CD4-positive, alpha-beta T cell (primary cell): ENCODE measurements at places on chromosomes 4 and X. TPM values are rescaled to one million over a fixed set of nuclear protein-coding genes. Genes with fewer than 3 reads are reported as not detected.

DNA sequence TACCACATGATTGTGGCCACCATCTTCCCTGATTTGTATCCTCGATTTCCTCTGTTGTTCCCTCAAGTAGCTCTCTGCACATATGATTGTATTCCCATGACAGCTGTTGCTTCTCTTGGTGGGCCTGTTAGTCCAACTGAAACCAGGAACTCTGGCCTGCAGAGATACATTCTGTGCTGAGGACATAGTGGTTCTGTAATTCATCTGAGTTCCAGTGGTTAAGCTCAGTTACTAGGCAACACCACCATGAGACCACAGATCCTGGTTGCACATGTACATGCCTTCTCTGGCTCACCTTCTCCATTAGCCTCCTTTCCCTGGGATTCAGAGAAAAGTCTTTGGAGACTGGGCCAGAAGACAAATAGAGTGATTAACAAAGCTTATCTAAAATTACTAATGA is 172.1 kb upstream of the SLC7A11 start:
- no peak for DNase-seq

GRCh38 chr4:7761312-7761711 is 178.3 kb downstream of the AFAP1 start:
- DNase-seq: no peak

DNA sequence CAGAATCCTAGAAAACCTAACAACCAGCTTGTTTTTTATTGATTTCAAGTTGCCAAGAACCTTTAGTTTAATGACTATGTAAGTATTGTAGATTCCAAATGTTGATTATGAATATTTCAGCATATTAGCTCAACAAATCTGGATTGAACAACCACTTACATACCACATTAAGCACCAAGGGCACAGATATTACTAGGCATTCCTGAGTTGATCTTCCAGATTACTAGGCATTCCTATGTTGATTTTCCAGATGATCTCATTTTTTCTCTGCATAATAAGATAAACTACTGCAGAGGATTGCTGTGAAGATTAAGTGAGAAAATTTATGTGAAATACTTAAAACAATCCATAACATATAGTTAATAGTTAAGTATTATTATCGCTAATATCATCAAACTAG is 17.4 kb upstream of the DCAF8L1 start:
- DNase-seq: no peak

DNA sequence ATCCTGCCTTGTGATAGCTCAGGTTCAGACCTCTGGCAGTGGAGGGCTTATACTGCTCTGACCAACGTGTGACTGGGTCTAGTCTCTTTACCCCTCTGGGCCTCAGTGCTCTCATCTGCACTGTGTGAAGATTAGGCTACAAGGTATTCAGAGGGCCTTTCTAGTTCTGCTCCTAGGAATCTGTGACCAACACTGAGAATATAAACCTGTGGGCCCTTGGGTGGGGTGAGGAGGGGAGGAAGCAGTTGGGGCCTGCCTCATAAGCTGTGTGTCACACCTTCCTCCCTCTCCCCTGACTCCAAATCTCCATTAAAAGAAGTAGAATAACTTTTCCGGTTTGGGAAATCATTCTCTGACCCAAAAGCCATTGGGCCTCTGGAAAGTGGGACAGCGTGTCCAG is 66.3 kb upstream of the MSN start:
- DNase-seq: no peak

GRCh38 chr4:181127171-181127570 is 1116.0 kb upstream of the TENM3 start:
- DNase-seq: no peak

DNA sequence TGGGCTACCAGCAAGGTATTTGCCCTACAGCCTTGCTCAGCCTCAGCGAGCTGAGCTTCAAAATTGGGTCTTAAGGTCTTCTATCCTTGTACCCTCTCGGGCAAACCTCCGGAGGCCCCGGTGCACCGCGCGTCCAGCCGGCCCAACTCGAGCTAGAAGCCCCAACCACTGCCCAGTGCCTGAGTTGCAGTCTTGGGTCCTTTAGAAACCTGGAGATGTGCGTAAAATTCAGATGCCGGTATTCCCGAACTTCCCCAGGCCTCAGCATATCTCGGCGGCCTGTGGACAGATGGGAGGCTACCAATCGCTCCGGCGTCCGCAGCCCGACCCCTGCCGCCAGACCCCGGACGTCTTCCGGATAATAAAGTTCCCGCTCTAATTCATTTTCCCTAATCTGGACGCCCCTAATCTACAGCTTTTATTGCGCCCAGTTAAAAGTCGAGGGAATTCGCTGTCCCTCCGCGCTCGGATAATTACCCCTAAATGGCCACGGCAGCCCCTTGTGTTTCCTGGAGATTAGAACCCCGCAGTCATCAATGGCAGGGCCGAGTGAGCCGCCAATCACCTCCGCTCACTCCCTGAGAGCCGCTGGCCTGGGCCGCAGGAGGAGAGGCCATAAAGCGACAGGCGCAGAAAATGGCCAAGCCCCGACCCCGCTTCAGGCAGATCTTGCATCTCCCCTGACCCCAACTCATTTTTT is 1.5 kb upstream of the MSX1 start:
- no peak for DNase-seq

DNA sequence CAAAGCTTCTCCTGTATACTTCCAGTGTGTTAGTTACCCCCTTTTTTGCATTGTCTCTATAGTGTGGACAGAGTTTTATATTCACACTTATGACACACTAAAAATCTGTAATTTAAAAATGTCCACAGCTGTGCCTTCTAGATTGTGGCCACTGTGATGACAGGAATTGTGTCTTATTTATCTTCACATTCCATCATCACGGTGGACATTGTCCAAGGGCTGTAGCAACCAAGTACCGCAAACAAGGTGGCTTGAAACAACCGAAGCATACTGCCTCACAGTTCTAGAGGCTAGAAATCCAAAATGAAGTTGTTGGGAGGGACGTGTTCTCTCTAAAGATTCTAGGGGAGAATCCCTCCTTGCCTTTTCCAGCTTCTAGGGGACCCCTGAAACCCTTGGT is 32.3 kb downstream of the CHRNA9 start:
- DNase-seq: no peak

- DNase-seq: no peak
These were observed 34.9 kb upstream of the ASB12 start for GRCh38 chrX:64265265-64265664.

DNA sequence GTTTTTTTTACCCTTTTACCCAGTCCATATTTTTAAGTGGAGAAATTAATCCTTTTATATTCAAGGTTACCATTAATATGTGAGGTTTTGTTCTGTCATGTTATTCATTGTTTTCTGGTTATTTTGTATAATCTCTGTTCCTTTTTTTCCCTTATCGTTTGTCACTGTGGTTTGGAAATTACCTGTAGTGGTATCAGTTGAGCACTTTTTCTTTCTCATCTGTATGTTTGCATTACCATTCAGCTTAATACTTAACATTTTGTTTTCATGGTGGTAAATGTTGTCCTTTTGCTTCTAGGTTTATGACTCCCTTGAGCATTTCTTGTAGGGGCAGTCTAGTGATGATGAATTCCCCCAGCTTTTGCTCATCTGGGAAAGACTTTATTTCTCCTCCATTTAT is 6.6 kb downstream of the ETDC start:
- DNase-seq: no peak

DNA sequence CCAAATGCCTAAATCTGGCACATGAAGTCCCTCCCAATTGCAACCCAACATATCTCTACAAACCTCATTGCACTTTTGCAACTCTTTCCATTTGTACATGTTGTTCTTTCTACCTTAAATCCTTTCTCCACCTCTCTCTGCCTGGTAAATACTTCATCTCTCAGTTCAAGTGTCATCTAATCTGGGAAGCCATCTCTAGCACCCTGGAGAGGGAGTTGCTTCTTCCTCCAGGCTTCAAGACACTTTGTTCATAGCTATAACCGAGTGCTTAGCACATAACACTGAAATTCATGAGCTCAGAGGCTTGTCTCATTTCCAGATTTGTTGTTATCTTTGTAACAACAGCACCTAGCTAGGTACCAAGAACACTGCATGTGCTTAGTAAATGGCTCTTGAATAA is 114.8 kb upstream of the NAP1L5 start:
- DNase-seq: no peak

DNA sequence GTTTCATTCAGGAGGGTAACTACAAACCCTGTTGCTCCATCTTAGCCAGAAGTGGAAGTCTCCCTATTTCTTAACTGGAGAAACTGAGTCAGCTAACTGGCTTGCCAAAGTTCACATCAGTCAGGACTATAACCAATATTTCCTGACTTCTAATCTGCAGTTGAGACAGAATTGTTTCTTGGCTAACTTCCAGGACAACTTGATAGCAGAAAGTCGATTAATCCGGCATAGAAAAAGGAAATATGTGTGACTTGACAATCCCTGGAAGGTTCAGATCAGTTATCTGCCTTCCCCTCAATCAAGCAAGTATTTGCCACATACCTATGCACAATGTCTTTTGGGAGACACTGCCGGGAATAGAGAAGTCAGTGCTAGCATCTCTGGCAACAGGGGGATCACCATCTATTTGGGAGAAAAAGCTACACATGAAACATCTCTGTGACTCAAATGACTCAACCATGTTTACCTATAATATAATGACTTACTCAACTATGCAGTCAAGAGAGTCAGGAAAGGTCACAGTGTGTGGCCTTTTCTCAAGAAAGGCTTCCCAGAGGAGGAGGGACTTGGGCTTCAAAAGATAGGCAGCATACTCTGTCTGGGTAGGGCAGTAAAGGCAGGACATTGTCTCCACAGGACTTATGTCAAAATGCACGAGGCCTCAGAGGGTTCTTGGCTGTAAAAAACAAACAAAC is 12.4 kb upstream of the LONRF3 start:
- no peak for DNase-seq

DNA sequence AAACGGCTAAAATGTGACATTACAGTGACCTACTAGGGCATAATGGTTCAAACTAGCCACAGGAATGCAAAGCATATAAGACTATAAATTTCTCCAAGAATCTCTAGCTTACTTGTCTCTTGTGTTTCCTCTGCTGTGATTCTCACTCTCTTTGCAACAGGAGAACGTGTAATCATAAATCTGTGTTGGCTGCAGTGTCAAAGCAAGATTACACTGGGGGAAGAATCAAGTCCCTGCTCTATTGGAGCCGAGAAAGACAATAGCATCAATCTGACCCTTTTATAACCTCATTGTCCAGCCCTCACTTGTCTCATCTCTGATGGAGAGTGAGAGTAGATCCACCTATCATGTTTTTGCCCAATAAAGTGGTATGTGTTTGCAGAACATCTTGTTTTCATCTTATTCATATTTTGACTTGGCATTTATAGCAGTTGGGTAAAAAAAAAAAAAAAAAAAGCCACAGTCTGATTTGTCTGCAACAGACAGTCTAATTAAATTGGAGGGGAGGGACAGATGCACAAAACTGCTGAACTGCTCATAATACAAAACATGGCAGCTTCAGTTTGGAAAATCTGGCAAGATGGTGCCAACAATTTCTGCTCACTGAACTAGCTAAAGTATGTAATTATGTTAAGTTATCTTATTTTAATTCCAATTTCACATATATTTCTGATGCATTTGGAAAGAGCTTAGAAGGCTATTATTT is 165.0 kb upstream of the GABRA2 start:
- DNase-seq: no peak

DNA sequence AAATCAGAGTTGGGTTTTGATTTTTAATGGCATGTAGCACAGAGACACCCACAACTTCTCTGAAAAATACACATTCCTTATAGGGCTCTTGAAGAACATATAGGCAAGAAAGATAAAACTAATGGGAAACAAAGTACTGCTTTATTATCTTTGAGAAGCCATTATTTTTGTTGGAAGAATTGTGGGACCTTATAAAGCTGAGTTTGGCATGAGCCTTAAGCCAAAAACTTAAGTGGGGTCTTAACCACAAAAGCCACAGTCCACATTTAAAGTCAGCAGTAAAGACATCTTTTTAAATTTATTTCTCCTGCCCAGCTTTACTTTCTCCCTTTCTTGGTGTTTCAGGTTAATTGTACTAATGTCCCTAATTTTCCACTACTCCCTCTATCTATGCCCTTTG is 1297.3 kb downstream of the C4orf33 start:
- DNase-seq: no peak

- no peak for DNase-seq
These were observed 161.8 kb downstream of the DCLK2 start for GRCh38 chr4:150240011-150240410.

- DNase-seq: no peak
These were observed 660.5 kb upstream of the PABPC4L start for GRCh38 chr4:134862116-134862515.

DNA sequence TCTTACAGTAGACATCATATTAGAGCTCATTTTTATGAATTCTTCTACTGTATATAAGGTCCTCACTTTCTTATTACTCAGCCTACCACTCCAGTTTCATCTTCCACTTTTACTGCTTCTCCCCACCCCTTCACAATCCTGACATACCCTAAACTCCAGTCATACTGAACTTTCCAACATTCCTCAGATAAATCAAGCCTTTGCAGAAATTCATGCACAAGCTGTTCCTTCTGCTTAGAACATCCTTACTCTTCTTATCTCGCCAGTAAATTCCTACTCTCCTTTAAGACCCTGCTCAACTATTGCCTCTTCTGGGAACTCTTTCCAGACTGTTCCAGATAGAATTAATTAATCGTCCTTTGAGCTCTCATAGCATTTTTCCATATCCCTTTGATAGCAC is 24.8 kb downstream of the RTL9 start:
- no peak for DNase-seq

- DNase-seq: no peak
These were observed 732.4 kb downstream of the FAT4 start for GRCh38 chr4:126047114-126047513.

The SLC6A14 gene
- not detected for total RNA-seq

The CYP4V2 gene
- 12.8 TPM for total RNA-seq

The JAKMIP1 gene
- 2.0 TPM for total RNA-seq
